Mesendoderm (in vitro differentiated cells): ENCODE measurements at places on chromosomes 2 and 18.

DNA sequence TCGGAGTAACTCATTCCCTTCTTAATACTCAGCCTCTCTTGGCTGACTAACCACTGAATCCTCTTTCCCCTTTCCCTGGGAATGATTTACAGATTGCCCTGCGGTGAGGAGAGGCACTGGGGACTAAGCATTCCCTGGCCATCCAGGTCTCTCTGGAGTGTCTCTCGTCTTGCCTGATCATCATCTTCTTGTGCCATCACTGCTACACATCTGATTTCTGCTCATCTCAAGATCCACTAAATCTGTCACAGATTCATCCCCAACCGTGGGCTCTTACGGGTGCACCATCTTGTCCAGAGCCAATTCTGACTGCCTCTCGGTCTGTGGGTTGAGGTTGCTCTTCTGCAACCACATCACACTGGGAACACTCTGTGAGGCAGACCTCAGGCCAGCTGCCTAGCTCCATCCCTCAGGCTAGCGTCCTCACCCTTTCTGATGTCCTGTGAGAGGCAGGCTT, 12.0 kb downstream of the SFTPB start:
- DNase-seq, result no peak

- DNase-seq, result no peak
These were observed 88.6 kb downstream of the GULP1 start for GRCh38 chr2:188380280-188380679.

GRCh38 chr2:128495996-128496547, 177.4 kb upstream of the HS6ST1 start:
- DNase-seq, result no peak

DNA sequence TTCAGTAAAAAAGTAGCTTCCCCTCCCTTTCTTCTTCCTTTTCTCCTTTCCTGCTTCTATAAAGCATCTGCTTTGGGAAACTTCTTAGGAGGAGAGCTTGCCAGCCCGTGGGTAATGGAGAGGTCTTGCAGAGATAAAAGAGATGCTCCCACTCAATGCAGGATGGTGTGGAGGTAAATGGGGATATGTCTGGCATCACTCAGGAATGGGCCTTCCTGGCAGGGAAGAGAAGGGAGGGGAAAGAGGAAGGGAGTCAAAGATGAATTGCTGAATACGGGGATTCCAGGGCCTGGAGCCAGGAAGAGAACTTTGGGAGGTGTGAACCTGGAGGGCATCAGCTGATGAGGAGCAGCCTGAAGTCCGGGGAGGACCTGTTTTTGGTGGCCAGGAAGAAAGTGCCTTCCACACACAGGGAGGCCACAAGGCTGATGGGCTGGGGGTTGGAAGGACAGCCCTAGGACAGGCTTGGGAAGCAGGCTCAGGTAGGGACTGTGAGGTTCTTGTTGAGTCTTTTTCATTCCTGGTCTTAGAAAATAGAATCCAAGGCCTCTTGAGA, 25.2 kb downstream of the IL1B start:
- no peak for DNase-seq

DNA sequence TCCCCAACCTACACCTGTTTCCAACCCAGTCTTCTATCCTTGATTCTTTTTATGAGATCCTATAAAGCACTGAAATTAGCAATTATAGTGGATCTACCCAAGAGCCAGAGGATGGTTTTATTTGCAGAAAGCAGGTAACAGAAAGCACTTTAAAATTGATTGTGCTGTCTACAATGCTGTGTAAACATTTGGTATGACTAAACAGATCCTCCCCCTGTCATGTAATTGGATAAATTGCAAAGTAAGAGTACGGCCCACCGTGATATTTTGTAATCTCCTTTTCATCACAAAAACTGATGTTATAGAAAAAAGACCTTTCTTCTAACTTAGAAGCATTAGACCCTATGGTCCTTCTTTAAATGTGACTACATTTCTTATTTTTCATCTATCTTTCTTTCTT, 11.3 kb upstream of the PPP3R1 start:
- no peak for DNase-seq

DNA sequence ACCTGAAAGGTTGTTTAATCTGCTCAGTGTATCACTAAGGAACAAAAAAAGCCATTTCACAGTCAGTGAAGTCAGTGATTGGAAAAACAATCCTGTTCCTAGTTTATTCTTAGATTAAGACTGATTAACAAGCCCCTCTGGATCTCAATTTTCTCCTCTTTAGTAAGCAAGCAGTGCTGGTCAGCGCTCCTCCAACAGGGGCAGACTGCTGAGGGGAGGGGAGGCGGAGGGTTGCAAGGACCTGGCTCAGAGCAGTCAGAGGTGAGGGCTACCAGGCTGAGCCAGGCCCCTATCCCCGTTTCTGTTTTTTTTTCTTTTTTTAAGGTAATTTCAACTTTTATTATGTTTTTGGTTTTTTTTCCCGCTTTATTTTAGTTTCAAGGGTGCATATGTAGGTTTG, 24.7 kb upstream of the KCNS3 start:
- no peak for DNase-seq

DNA sequence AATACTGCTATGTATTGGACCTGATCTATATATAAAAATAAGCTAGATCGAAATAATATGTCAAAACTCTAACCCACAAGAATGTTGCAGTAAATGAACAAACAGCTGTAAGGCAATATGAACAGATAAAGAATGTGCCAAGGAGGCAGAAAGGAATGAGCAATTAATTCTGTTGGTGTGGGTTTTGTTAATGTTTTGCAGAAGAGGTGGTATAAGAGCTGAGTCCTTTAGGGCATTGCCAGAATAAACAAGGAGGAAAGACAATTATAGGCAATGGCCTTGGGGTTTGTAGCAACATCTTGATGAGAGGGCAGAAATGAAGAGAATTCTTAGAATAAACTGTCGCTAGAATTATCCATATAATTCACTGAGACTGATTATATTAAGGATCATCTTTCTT, 240.9 kb upstream of the GULP1 start:
- no peak for DNase-seq

- no peak for DNase-seq
These were observed 128.3 kb downstream of the PRPF40A start for GRCh38 chr2:152588998-152589397.

DNA sequence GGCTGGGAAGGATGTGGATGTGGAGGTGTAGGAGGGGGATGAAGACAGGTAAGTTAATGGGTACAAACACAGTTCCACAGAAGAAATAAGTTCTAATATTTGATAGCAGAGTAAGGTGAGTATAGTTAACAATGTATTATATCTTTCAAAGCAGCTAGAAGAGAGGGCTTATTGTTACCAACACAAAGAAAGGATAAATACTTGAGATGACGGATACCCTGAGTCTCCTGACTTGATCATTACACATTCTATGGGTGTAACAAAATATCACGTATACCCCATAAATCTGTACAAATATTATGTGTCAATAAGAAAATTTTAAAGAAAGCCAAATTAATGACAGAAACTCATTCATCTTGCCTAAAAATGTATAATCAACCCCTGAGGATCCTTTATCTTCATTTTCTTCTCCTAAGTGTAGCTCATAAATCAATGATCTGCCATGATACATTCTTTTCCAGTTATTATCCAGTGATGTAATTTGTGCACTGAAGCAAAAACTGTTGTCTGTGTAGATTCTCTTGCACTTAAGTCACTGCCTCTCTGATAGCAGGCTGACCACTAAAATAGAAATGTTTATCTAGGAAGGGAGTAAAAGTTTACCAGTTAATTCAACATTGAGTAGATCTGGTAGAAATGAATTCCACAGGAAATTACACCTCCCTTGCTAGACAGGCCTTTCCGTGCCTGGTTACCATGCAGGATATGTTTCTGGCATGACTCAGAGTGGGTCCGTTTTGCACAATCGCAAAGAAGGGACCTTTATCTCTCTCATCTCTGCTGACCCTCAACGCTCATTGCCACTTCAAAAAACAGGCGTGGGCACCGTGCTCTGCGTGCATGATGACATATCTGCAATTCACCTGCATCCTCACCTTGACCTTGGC, 249.7 kb upstream of the NCKAP5 start:
- DNase-seq, result no peak

DNA sequence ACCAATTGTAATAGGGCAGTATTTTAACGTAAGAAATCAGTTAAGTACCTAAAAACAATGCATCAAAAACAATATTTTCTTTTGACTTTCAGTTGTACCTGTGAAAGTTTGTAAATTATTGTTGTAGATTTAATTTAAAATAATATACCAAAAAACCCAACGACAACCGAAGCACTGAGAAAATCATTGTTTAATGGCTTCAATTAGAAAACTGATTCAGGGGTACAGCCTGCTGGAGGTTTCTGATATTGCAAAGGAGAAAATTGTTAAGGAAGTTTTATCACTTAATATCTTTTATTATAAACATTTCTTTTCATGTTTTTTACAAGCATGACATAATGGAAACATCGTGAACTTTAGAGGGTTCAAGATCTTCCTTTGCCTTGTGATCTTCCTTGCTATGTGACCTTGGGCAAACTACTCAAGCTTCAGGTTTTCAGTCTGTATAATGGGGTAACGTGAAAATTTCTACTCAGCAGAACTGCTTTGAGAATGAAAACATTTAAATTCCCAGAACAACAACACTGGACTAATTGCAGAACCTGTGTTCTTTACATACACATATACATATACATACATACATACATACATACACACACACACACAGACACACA, 76.3 kb upstream of the GLS start:
- DNase-seq, result no peak

DNA sequence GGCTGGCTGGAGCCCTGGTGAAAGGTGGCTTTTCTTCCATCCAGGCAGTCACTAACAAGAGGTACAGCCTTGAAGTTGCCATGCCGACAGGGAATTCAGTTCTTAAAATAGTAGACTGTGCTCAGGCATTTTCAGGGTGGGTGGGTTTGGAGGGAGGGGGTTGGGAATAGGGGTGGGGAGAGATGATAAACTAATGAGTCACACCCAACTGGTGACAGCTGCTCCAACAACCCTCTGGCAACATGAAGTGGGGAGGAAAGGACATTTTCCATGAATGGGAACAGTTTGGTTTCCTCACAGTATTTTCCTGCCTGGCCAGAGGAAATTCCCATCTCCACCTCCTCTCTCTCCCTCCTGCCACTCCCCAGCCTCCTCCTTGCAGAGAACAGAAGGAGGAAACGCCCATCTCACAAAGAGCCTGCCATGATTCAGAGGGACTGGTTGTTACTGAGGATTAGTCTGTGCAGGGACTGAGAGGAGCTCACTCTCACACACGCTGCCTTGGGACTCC, 113.0 kb upstream of the SLC1A4 start:
- peak; percentile 95 for DNase-seq
